ENCODE measurements at places on chromosomes 4 and X.
A peak's percentile ranks its signal among the peaks of the same experiment; 100 is the strongest.

DNA sequence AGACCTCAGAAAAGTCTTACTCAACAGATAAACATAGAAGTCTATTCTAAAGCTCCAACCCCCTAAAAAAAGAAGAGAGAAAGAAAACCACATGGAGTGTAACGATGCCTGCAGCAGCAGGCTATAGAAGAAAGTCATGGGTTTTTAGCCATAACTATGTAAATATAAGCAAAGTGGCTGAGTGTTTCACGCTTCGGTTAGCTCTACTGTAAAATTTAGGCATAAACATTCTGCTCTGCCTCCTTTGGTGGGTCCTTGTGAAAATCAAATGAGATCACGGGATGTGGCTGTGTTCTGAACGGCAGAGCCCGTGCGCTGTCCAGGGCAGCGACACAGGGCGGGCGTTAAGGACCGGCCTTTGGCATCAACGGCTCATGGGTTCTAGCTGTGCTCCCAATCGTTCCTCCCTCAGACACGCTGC is 78.4 kb downstream of the IRF2 start:
- DNase-seq, result no peak

- no peak for DNase-seq
Measured at GRCh38 chr4:2101346-2102044, 42.4 kb downstream of the NAT8L start.

- DNase-seq, result peak; percentile 53
Measured at GRCh38 chr4:156109943-156110900, 156.6 kb upstream of the CTSO start.

DNA sequence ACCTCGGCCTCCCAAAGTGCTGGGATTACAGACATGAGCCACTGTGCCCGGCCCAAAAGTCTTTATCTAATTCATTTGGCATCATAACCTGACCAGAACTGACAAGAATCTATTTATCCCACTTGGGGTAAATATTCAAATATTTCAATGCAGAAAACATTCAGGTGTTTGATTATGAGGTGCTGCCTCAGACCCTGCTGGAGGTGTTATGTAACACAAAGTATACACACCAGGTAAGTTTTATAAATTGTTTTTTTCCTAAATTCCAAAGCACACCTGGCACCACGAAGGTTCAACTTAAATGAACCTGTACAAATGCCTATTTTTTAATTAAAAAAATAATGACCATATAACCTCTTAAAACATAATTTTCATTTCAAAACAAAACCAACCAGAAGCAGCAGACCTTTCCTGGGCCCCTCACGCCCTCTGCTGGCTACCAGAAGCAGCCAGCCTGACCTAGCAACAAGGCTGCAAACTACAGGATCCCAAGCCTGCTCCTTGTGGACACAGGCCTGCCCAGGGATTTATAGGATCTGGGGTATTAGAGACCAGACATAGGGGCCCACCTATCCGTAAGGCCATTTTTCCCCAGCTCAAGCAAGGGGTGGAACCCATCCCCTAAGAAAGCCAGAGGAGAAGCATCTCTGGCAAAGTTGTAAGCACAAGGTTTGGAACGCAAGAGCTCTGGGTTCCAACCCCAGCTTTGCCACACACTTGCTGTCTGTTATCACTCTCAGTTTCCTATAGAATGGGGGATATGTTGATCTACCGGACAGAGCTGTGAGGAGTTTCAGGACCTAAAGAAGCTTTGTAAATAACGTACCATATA is 11.7 kb downstream of the OTUD5 start:
- peak; percentile 64 for DNase-seq

DNA sequence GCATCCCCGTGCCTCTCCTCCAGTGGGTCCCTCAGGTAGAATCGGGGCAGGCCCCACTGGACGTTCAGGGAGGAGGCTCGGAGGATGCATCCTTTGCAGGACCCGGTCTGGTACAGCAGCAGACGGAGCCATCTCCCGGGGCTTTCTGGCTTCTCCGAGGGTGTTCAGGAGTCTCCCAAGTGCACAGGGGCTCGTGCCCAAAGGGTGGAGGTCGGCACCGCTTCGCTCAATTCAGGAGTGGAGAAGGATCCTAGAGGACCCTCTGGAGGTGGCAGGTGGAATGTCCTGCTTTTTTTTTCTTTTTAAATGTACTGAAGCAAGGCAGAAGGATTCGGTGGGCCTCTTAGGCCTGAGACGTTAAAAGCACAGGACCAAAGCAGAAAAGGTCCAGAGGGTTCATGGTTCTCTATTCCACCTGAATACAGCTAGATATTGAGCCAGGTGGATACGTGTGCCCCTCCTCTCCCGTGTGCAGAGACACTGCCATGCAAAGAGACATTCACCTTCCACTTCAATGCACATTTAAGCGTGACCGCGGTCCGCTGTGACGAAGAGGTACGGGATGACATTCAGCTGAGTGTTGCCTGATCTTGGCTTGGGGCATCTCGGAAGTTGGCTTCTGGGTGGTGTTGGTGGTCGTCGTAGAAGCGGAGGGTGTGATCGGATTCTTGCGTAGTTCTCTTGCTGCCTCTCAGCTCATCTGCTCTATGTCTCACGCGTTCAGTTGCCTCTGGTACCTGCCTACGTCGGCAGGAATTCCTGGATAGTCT is 281.2 kb upstream of the AGTR2 start:
- no peak for DNase-seq

GRCh38 chrX:118698516-118699170 is 28.8 kb upstream of the IL13RA1 start:
- DNase-seq, result no peak

GRCh38 chrX:143642426-143642825 is 6.5 kb upstream of the SLITRK4 start:
- no peak for DNase-seq

GRCh38 chrX:41779030-41779564 is 55.1 kb downstream of the GPR82 start:
- DNase-seq, result peak; percentile 70

DNA sequence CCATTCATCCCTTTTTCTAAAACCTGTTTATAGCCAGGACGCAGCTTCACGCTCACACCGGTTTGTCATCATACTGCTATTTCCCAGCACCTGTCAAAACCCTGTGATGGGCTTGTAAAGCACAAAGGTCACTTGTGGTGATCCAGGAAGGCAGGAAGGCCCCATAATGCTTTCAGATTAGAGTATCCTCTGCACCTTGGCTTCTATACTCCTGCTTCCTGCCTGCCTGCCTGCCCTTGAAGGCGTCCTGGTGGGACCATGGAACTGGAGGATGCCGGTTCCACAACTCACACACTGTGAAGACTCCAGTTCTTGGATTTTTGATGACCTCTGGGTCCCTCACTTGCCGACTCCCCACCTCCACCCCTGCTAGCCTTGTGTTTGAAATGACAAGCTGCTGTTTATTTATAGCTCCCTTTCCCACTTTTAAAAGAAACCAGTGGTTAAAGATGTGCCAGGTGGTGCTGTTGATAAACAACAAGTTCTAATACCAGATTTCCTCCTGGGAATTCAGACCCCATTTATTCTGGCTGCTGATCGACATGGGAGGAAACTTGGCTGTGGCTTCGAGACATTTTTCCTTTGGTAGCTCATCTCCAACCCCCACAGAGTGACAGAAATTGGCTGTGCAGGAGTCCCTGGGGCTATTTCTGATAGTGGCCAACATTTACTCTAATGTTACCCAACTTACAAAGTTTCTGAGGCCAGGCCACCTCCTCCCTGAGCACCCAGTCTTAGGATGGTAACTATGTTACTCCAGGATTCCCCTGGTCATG is 211.5 kb downstream of the KDR start:
- no peak for DNase-seq

DNA sequence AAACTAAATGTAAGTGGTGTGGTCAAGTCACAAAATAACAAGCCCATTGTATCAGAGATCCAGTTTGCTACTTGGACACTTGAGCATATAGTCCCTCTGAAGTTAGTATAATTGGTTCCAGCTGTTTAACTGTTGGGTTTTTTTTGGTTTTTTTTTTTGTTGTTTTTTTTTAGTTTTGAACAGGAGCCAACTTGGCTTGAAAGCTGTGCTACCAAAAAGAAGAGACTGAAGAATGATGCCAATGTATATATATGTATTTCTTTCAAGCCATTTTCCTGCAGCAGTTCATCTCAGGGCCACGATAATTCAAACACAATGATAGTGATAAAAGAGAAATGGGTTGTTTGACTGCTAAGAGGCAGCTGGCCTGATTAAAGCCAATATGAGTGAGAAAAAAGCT is 138.3 kb downstream of the PCDH18 start:
- DNase-seq, result no peak

DNA sequence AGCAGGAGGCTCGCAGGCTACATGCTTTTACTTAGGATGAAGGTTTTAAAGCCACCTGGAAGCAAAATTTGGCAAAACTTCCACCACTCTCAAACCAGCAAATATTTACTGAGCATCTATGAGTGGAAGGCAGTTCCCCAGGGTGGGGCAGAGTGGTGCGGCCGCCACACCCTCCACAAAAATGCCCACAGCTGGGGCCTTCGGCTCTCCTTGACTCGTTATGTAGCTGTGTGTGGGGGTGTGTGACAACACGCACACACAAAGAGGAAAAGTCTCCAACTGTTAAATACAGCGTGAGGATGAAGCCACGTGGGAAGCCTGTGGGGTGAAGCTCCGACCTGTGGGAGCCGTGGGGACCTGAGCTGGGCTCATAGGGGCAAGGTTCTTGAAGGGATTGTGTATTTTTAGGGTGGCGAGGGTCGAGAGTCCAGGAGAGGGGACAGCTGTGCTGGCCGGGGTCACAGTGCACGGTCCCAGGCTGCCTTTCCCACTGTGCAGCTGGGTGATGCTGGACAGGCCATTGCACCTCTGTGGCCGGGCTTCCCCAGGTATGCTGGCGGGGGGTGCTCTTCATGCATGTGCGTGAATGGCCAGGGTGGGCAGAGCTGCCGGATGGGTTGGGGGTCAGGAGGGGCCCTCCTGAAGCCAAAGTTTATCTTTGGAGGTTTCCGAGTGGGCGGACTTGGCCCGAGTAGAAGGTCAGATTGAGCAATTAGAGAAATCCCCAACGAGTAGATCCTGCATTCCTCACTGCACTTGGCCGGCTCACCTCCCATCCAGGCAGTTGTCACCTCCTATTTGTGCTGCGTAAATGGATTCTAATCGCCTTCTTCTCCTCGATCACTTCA is 25.4 kb downstream of the SORCS2 start:
- DNase-seq, result no peak

GRCh38 chrX:68511255-68511654 is 12.4 kb downstream of the YIPF6 start:
- DNase-seq, result no peak

- DNase-seq, result no peak
Measured at GRCh38 chrX:65203545-65203944, 227.3 kb upstream of the ZC4H2 start.

DNA sequence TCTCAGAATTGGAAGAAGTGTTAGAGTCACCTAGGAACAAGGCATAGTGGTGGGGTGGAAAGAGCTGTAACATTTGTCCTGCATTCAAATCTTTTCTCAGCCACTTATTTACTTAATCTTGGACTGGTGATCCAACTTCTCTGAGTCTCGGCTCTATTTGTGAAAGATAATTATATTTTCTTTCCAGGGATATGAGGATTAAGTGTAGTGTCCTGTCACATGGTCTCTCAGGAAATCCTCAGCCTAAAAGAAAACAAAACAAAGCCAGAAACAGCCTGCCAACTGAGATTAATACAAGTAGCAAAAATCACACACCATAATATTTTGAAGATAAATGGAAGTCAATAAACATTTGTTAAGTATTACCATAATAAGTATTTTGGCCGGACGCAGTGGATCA is 33.3 kb upstream of the ETNPPL start:
- no peak for DNase-seq

DNA sequence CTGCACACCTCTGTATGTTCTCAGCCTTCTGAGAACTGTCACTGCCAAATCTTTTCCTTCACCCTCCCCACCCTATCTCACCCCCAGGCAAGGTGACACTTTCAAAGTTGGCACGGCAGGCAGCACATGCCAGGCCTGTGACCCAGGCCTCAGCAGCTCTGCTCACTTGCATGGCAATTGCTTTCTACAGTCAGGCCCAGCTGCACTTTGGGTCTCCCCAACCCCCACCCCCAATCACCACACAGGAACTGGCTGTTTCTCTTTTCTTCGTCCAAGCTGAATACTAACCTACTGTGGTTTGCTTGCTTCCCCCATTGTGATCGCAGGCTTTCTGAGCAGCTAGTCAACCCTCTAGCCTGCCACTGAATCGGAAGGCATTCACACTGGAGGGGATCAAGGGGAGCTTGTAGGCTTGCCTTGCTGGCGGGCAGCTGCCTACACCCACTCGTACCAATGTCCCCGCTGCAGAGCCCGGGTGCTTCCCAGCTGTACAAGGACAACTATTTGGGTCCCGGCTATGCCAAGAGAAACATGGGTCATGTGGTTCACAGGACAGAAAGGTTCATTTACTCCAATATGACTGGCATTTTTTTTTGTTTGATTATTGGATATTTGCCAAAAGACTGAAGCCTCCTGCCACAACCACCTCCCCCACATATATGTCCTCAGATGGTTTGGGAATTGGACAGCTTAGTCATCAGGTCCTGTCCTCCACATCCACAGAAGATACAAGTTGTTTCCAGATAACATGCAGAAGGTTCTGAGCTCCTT is 28.1 kb downstream of the SLC25A43 start:
- no peak for DNase-seq

GRCh38 chr4:79476196-79476595 is 68.2 kb upstream of the GK2 start:
- DNase-seq, result no peak

- DNase-seq, result no peak
Measured at GRCh38 chrX:70554081-70554480, 109.4 kb downstream of the DLG3 start.

DNA sequence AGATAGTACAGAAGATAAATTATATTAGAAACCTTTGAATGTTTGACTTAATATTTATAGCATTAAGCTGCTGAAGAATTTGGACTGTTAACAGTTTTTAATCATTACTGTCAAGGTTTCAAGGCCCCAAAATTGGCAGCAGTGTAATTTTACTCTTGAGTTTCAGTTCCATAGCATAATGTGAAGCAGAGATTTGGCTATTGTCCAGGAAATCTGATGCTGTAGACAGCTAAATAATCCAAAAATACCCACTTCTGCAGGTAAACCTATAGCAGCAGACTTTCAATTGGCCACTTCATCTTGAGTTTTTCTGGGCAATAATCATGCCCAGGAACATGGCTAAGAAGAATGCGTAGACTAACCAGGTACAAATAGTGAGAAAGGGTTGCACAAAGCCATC is 85.0 kb downstream of the RCHY1 start:
- no peak for DNase-seq

DNA sequence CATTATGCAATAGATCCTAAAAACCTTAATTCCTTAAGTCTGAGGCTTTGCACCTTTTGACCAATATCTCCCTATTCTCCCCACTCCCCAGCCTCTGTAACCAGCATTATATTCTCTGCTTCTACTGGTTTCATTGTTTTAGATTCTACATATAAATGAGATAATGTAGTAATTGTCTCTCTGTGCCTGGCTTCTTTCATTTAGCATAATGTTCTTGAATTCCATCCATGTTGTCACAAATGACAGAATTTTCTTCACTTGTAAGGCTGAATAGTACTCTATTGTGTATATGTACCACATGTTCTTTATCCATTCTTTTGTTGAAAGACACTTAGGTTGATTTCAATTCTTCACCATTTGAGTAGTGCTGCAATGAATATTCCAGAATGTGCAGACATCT is 66.0 kb downstream of the MAGEC1 start:
- no peak for DNase-seq

- no peak for DNase-seq
Measured at GRCh38 chr4:69093681-69094080, 2.6 kb upstream of the UGT2B7 start.

Data from islet precursor cell (in vitro differentiated cells).